AG08396 (cell line): ENCODE measurements at places on chromosomes 16 and 17.

DNA sequence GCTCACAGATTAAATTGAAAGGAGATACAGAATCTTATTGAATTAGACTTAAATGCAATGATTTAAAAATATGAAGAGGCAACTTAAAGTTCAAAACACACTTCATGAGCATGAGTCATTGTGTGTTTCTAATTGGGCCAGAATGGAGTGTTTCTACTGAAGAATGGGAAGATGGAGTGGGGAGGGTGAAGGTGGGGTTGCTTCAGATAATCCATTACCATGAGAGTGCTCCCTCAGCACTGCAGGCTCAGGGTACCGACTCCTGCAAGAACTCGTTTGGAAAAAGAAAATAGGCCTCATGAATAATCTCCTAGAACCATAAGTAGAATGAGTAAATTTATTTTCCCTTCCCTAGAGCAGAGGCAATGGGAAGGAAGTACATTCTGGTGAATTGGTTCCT is 372.8 kb downstream of the TOX3 start:
- no peak for DNase-seq

DNA sequence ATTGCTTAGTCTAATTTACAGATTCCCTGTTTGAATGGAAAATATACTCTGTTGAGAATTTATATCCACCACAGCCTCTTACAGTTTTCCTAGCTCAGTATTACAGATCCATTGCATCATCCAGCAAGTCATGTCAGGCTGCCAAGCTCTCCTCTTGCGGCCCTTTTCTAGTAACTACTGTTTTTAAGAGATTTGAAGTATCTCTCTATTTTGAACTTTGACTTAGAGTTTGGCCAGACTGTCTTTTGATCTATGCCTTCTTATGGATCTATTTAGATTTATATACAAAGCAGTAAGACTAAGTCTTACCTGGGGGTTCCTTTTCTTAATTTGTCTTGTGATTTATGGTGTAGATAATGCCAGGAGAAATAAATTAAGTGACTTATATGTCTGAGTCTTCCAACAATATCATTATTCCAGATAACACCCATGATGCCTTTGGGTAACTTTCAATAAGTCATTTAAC is 53.1 kb upstream of the ABCC11 start:
- peak; percentile 45 for DNase-seq

DNA sequence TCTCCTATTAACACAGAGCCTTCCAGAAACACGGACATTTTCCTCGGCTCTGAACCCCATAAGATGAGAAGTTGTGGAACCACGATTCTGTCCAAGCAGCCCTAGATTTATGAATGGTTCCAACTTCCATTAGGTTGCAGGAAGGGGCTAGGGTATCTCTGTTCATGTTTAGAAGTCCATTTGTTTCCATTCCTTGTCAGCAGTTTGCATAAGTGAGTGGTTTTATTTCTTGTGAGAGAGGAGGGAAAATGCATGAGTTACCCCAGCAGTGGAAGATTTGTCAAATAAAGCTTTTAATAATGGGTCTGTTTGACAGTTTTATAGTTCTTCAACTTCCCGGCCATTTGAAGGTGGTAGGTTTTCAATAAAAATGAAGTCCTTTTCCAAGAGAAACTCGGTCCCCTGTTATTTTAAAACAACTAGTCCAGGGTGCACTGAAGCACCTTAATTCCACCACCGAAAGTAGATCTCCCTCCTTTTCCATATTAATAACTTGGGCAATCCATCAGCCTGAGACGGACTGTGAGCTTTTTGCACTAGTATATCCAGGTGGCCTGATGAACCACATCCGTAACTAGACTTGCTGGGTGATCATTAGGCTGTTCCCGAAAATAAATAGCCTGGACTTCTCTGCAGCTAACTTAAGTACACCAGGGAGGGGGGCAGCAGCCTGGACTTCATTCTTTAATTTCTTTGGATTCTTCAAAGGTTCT is 181.3 kb downstream of the TMEM114 start:
- DNase-seq = no peak

GRCh38 chr16:4283939-4284338 is 11.1 kb upstream of the TFAP4 start:
- no peak for DNase-seq

DNA sequence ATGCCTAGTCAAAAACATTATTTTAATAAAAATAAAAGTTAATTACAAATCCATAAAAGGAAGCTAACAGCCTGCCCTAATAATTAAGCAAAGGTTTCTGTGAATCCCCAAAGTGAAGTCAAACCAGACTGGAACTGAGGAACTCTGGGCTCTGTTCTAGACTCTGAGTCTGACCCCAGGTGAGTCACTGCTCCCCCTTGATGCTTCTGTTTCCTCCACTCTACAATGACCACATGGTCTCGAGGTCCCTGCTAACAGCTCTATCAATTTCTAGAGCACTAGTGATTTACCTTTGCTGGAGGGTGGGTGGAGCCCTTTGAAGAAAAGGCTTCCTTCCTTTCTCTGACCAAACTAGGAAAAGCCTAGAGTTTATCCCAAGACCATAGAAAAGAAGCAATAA is 32.4 kb downstream of the XPO6 start:
- no peak for DNase-seq

DNA sequence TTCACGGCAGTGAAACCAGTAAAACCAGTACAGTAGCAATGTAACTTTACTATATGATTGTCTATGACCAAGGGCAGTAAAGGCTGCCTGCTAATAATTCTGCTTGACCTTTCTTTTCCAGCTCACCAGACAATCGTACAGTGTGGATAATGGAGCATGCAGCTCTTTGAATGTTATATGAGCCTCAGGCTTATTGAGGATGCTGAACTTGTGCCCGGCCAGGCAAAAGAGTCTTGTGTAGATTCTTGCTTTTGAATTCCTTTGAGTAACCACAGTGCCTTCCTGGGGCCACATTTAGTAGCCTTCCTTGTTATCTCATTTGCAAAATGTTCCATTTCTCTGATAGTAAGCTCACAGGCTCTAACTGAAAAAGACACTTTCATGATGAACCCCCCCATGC is 131.8 kb downstream of the CDH11 start:
- no peak for DNase-seq

GRCh38 chr16:75052481-75053202 is 53.8 kb downstream of the ZNRF1 start:
- DNase-seq = no peak

DNA sequence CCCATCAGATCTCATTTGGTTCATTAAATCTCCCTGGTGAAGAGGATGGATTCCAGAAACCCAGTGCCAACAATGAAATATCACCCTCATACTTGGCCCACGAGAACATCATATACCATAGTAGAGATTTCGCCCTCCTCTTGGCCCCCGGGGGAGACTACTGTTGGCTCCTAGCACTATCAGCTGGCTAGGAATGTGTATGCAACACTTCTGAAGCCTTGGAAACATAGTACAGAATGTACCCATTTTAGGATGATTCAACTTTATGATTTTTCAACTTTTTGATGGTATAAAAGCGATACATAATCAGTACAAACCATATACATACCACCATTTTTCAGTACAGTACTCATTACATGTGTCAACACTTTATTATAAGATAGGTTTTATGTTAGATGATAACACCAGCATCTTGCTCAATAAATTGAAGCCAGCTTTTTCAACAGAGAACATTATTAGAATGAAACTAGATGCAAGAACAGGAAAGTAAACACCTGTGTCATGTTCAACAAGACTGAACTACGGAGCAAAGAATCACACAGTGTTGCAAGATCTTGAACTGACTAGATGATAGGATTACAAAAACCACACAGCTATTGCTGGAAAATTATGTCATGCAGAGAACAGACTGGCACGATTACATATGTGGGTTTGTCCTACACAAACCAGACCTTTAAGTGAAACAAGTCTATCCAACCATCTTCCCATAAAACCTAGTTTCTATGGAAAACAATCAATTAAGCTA is 17.2 kb downstream of the RSL1D1 start:
- peak; percentile 37 for DNase-seq

DNA sequence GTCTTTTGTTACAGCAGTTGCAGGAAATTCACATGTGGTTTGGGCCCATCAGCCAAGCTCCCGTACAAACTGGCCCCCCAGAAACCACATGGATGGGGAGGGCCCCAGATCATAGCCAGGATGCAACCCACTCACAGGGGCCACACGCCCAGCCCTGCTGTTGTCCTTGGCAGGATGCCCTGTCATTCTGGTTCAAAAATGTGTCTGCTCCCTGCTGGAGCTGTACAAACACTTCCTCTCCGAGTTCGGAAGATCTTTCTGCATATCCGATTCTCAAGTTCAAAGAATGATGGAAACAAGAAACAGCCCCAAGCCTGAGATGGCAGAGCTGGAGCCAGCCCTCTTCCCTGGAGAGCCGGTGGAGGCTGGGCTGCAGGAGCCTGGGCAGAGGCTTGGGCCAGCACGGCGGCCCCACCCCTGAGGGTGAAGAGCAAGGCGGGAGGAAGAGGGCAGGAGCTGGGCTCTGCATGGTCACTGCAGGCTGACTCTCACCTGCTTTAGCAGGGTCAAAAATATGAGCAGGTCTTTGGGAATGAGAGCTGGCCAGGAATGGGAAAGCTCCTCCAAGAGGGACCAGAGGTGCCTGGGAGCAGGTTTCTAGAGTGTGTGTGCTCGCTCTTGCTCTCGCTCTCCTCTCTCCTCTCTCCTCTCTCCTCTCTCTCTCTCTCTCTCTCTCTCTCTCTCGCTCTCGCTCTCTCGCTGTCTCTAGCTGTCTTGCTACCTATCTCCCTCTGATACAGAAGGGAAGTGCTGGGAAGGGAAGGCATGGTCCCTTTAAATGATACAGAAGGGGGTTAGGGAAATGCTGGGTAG is 34.7 kb upstream of the ENPP7 start:
- no peak for DNase-seq

GRCh38 chr17:33012522-33013033 is 20.9 kb downstream of the SPACA3 start:
- peak; percentile 92 for DNase-seq

GRCh38 chr16:85586380-85587104 is 26.6 kb upstream of the GSE1 start:
- DNase-seq = peak; percentile 67

DNA sequence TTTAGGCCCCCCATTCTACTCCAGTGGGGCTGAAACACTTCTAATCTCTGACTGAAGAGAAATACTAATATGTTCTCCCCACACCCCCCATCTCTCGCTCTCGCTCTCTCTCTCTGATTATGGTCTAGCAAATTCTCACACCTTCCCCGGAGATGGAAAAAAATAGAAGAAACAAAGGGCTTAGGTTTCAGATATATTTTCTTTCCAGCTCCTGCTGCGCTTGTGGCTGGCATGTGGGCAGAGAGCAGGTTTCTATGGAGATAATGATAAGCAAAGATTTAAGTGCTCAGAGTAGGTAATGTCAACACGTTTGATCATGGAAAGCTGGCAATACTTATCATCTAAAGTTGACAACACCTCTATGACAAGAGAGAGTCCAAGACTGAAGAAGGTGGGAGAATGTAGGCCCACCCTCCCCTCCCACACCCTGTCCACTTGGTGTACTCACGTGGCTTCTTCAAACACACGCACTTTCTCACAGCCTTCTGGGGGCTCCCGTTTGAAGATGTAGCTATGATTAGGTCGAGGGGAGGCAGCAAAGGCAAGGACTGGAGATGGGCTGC is 8.0 kb upstream of the SLC35B1 start:
- DNase-seq = no peak

- no peak for DNase-seq
Measured at GRCh38 chr16:84570739-84571403, 47.0 kb downstream of the COTL1 start.

- no peak for DNase-seq
Measured at GRCh38 chr17:56678249-56679114, 85.0 kb downstream of the NOG start.

DNA sequence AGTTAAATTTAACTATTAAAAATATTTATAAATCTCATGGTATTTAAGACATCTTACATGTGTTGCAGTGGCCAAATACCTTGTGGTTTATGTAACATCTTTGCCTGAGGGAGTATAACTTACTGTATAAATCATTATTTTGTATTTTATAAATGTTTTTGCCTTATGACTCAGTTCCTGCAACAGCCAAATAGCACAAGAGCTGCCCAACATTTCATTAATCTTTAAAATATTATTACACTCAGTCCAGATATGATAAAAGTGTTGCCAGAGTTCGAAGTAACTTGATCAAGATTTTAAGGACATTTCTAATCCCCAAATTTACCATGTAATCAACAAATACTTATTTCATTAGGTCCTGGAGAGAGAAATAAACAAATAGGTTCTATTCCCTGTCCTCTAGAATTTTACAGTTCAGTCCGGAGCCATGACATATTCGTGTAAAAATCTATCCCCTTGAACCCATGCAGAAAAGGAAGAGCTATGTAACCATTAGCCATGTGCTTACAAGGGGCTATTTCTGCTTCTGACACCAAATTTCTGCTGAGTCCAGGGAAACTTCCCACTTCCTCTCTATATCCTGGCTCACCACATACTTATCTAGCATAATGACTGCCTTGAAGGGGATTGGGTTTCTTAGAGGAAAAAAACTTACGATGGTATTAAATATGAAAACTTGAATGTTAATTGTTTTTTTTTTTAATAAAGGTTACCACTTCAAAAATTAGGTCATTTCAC is 44.0 kb downstream of the IRX6 start:
- no peak for DNase-seq

DNA sequence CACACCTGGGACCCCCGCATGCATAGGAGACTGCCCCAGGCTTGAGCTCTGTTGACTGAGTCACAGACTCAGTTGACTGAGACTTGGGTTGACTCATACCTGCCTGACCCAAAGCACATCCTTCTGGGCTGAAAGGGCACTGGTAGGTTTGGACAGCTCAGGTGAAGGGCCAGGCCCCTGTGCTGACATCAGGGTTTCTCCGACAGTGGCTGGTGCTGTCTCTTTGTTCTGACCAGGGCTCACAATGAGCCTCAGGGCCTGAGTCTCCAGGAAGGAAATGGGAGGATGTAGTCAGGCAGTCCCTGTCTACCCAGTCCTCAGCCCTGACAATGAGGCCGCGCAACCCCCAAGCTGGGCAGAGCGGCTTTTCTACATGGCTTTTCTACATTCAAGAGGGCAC is 6.5 kb downstream of the SPNS2 start:
- DNase-seq = no peak

- peak; percentile 34 for DNase-seq
Measured at GRCh38 chr17:56834380-56835263, 671 bp downstream of the DGKE start.

DNA sequence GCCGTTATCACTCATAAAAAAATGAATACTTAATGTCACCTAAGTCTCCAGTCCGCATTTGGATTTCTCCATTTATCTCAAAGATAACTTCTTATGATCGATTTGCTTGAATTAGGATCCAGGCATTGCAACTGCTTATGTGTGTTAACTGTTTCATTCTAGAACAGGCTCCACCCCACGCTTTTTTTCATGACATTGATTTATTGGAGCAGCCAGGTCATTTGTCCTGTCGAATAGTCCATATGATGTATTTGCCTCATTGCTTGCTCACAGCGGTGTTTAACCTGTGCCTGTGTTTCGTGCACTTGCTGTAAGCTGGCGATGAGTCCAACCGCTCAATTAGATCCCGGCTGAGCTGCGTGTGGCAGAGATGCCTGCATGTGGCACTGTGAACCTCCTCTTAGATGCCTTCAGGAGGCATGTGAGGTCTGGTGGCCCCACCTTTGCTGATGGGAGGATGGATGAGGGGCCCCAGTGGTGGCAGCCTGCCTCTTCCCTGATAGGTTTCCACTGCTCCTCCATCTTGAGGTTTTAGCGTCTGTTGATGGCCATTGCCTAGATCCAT is 16.4 kb downstream of the DHX38 start:
- DNase-seq = no peak

GRCh38 chr17:3027786-3028532 is 35.4 kb downstream of the OR1D5 start:
- no peak for DNase-seq
